ENCODE measurements at places on chromosomes 7 and 10.

DNA sequence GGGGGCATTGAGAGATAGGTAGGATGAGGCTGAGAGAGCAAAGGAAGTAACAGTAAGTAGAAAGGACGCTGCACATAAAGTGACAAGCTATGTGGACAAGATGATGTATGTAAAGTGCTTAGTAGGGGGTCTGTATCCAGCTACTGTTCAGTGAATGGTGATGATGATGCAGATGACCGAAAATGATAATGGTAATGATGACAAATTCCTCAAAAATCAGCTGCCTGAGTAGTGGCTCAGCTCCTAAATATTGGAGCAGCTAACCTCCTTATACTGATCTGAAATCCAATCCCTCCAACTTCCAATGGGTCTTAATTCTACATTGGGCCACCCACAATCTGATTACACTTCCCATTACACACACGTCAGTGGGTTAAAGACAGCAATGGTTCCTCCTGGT lies 27.1 kb upstream of the KCNMA1 start:
- DNase-seq: no peak

- no peak for DNase-seq
Observed at GRCh38 chr10:44242091-44242490, 142.8 kb downstream of the CXCL12 start.

- DNase-seq: no peak
Observed at GRCh38 chr10:3936422-3937040, 151.5 kb upstream of the KLF6 start.

- DNase-seq: no peak
Observed at GRCh38 chr7:80298201-80298600, 163.6 kb downstream of the GNAI1 start.

GRCh38 chr10:72026278-72027111 lies 61.9 kb downstream of the SPOCK2 start:
- no peak for DNase-seq

- no peak for DNase-seq
Observed at GRCh38 chr10:129887381-129887905, 76.6 kb downstream of the EBF3 start.

- DNase-seq: no peak
Observed at GRCh38 chr10:133218891-133219290, 11.1 kb upstream of the UTF1 start.

DNA sequence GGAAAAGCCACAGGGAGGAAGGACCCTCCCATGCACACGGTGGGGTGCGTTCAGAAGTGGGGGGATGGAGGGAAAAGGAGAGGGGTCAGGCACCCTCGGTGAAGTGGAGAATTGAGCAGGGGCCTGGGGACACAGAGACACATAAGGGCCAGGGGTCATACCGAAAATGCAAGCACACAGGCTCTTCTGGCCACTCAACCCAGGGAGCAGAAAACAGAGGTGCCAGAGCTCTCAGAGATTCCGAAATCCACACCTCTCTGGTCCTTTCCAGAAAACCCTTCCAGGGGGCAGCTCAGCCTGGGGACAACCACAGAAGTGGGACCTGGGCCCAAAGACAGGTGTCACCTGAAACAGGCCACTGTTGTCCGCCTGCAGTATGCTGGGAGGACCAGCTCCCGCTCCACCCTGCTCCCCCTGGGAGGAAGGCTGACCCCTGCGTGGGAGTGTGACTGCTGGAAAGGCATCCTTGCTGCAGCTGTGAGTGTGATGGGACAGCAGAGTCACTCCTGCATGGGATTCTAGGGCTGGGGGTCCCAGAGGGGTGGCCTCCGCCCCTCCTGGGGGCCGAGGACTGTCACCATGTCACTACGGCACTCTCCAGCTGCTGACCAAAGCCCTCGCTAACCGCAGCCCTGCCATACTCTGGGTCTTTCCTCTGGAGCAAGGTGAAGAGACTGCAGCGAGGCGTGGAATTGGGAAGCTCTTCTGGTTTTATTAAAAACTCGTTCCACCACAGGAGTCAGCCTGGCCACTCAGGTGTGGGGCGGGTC lies 63.1 kb downstream of the TMEM209 start:
- DNase-seq: no peak

GRCh38 chr10:3484306-3485056 lies 300.5 kb downstream of the KLF6 start:
- DNase-seq: no peak

DNA sequence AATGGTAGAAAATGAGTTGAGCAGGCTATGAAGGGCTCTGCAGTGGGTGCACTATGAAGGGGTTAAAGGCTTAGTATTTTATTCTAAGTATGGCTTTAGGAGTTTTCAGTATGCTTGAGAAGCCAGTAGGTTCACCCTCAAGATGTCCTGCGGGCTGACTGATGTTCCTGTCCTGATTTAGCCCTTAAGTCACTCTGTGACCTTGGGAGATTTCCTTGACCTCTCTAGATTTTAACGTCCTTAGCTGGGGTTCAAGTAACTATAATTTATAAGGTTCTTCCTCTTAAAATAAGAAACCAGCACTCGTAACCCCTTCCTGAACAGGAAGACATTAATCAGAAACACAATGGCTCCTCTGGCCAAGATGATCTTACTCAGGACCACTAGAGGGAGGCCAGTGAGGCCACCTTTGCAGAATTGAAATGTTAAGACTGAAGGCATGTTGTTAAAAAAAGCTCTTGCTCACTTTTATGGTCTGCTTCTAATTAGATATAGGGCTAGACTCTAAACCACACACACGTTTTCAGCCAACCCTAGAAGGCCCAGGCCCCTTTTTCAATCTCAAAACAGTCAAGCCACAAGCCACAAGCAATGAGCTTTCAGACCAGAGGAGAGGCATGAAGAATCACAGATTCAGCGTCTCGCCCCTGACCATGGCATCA lies 41.9 kb downstream of the CDK1 start:
- DNase-seq: peak; percentile 44

- DNase-seq: no peak
Observed at GRCh38 chr7:90677486-90678404, 81.6 kb downstream of the CDK14 start.

- DNase-seq: no peak
Observed at GRCh38 chr7:127799535-127800305, 147.7 kb downstream of the SND1 start.

DNA sequence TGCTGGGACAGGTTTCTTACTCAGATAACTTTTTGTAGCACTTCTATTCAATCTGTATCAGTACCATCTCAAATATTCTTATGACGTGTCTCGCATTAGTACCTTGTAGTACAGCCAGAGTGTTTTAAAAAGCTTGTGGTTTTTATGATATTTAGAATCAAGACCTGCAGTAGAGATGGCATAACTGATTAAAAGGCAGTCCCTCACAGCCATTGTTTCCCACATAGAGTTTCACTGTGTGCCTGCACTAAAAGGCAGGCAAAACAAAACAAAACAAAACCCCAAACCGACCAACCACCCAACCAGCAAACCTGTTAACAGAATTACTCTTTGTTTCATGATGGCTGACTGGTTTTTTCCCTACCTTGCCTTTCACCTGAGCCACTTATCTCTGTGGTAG lies 221.3 kb upstream of the DGKB start:
- no peak for DNase-seq

DNA sequence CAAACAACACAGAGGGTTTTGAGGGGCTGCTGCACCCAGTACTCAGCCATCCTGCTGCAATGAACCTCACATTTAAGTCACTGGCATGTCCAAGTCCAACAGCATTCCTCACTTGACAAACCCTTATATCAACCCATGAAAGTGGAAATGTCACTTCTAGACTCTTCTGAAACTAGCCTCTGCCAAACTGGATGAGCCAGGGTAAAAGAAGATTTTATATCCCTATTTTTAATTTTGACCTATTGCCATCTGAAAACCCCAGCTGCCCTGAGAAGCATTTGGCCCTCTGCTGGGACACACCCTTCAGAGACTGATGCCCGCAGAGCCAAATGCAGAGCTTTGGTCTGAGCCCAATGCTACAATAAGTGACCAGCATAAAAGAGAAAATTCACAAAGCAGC lies 201.1 kb downstream of the ANK3 start:
- DNase-seq: no peak

GRCh38 chr7:136942401-136942800 lies 73.9 kb downstream of the CHRM2 start:
- DNase-seq: no peak

DNA sequence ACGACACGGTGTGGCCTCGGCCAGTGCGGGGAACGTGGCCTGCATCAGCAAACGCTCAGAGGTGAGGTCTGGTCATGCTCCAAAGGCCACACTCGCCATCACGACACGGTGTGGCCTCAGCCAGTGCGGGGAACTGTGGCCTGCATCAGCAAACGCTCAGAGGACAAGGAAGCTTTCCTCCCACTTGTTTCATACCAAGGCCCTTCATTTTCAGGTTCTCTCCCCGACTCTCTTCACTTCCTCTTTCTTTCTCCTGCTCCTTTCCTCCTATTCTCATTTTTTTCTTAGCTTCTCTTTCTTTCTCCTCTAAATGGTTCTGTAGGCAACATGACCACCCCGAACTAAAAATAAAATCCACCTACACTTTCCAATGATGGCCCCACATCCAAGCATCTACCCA lies 384.4 kb upstream of the SHH start:
- no peak for DNase-seq
